ENCODE measurements at places on chromosomes 2 and 18.

GRCh38 chr2:127094509-127095366 is 12.2 kb downstream of the BIN1 start:
- peak; percentile 83 for DNase-seq

GRCh38 chr2:10447895-10448575 is at the start of gene ODC1:
Gene ODC1 (minus strand): TSS chr2:10448327. CDS start chr2:10445032, 3,295 bp downstream.
- DNase-seq: no peak

DNA sequence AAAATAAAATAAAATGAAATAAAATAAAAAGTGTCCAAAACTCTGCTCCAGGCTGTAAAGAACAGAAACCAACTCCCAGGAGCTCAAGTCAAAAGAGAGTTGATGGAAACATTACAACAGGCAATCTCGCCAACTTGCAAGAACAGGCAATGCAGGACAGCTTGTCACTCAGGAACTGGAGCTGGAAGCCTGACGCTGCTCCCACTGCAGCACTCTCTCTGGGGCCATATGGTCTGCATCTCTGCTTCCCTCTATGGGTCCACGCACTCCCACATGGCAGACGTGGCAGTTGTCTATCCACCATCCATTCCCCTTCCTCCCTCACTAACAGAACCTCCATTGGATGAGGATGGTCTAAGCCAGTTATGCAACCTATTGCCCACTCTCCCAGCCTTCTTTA is 23.3 kb upstream of the ARPC2 start:
- no peak for DNase-seq

GRCh38 chr2:233845301-233846060 is 8.9 kb downstream of the HJURP start:
- DNase-seq: no peak

DNA sequence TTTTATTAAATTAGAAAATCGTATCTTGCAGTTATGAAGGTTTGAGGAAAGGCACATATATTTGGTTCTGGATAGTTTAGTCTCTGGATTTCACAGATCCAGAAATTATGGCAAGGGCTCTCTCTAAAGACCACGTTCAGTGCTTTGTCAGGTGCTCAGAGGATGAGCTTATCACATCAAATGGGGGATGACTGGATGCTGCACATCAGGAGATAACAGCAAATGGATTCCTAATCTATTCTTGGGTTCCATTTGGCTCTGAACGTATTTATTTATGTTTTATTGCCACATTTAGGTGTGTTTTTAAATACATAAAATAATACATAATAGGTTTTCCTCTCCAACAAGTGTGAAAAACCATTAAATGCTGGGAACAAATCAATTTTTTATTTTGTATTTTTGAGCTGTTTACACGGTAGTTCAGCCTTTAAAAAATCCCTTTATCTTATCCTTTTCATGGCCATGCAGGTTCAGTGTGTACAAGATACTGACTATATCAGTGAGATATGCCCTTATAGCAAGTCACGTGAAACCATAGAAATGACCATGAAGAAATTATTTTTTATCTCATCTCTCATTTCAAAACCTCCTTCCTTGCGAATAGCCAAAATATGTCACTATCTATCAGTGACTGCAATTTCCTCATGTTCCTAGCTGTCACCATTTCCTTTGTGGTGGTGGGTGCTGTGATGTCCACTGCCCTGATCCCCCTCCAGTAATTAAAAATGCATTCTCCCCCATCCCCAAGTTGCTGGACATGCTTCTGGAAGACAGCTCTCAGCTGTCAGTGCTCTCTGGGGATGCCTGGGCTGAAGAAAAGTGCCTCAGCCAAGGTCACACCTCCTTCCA is 25.9 kb upstream of the CXCR4 start:
- no peak for DNase-seq

- DNase-seq: no peak
These were observed 216.5 kb upstream of the SLC8A1 start for GRCh38 chr2:40668425-40668824.
